ENCODE measurements at places on chromosomes 13 and 19.

DNA sequence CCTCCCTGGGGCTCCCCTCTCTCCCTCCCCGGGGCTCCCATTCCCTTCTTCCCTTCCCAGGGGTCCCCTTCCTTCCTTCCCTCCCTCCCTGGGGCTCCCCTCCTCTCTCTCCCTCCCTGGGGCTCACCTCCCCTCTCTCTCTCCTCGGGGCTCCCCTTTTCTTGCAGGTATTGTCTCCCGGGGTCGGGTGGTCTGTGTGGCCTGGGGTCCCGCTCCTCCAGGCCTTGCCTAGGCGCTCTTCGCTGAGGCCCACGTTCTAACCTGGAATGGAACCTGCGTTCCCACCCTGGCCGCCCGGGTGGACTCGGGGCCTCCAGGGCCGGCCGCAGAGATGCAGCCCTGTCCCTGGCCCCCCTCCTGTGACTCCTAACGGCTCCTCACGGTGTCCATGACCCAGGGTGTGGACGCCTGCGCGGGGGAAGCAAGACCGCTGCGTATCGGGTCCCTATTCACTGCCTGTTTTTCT lies 940 bp upstream of the DCUN1D2 start:
- no peak for DNase-seq

GRCh38 chr19:3631053-3631861 lies 4.7 kb upstream of the CACTIN start:
- no peak for DNase-seq

- DNase-seq: no peak
These were observed at the start of the genes OR7A5 and OR7C1 for GRCh38 chr19:14835011-14835410. TSS of gene OR7A5 (minus strand) at chr19:14835185. CDS start at chr19:14828241, 6,944 bp downstream. TSS of gene OR7C1 (minus strand) at chr19:14835185. CDS start at chr19:14800136, 35,049 bp downstream.

GRCh38 chr19:13097033-13097462 lies 5.6 kb downstream of the LYL1 start:
- no peak for DNase-seq

- peak; percentile 25 for DNase-seq
These were observed at the start of gene MCF2L for GRCh38 chr13:112968910-112969691. TSS of gene MCF2L (plus strand) at chr13:112969214. CDS start at chr13:112969380, 166 bp downstream.

Data from activated CD4-positive, alpha-beta T cell treated with anti-CD3 and anti-CD28 coated beads, Interleukin-2, amount 50 U/mL, for 16 hours (primary cell).